ENCODE measurements at places on chromosomes 12 and 14.

DNA sequence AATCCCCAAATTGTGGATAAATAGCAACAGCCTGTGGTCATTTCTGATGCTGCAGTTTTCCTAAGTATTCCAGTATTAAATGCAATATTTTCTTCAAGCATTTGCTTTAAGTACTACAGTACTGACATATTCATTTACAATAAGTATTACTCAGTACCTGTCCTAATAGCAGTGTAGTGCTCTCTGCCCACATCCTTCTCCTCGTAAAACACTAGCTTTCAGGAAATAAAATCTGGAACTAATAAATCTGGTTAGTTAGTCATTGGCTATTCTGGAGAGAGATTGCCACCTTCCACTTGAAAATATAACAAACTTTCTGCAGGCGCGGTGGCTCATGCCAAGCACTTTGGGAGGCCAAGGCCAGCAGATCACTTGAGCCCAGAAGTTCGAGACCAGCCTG, 441.5 kb downstream of the PRKD1 start:
- no peak for DNase-seq

DNA sequence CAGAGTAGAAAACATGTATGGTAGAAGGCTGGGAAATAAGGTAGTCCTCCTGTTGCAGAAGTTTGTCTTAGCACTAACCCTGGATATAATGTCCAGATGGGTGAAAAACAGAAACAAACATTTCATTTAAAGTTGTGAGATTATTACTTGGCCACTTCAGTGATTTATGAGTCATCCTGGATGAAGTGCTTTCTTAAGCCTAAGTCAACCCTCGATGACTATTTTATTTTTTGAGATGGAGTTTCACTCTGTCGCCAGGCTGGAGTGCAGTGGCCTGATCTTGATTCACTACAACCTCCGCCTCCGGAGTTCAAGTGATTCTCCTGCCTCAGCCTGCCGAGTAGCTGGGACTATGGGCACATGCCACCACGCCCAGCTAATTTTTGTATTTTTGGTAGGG, 10.2 kb downstream of the DLST start:
- DNase-seq = no peak

GRCh38 chr14:49886523-49886922, 6.4 kb upstream of the ARF6 start:
- DNase-seq = no peak

GRCh38 chr12:4158306-4158705, 115.3 kb upstream of the CCND2 start:
- DNase-seq = no peak

DNA sequence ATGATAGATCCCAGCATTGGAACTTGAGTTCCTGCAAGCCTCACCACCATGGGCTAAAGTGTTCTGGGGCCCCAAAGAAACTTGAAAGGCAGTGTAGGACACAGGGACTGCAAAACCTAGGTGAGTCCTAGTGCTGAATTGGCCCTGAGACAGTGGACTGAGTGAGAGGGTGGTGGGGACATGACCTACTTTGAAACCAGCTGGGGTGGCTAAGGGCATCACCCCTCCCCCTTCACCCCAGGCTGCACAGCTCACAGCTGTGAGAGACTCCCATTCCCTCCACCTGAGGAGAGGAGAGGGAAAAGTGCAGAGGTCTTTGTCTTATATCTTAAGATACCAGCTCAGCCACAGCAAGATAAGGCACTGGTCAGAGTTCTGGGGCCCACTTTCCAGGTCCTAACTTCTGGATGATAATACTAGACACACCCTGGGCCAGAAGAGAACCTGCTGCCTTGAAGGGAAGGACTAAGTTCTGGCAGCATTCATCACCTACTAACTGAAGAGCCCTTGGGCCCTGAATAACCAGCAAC, 62.5 kb downstream of the MAPKAPK5 start:
- DNase-seq = no peak

- no peak for DNase-seq
Measured at GRCh38 chr12:24808651-24809050, 140.2 kb downstream of the BCAT1 start.

DNA sequence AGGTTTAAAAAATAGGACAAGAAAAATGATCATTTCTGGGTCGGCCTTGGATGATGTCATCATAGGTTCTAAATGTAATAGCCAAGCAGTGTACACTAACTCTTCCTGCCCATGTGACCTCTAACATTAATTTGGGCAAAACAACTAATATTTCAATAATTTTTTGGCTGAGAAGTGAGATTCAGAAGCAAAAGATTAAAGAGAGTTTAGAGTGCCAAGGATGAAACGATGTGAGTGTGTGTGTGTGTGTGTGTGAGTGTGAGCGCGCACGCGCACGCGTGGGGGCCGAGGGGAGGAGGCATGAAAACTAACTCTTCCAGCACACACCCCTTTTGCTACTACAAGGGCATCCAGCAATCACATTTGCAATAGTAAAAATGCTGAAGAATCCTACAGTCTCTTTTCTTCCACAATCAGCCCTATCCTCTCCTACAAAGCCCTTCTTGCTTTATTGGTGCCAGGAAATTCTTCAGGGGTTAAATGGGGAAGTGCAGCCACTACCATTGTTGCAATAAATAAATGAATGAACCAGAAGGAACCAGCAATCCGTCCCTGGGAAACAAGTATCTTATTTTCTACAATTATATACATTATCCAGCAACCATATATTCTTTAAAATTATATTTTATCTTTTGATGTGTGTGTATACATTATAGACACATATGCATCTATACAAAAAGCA, 52.9 kb downstream of the PEBP1 start:
- no peak for DNase-seq

- DNase-seq = no peak
Measured at GRCh38 chr12:40233741-40234367, 9.1 kb downstream of the LRRK2 start.

GRCh38 chr14:104593710-104594136, 10.8 kb downstream of the TMEM179 start:
- no peak for DNase-seq

- no peak for DNase-seq
Measured at GRCh38 chr12:55820679-55821078, 2.8 kb downstream of the ORMDL2 start.

- DNase-seq = no peak
Measured at GRCh38 chr12:92466391-92467305, 236.1 kb upstream of the PLEKHG7 start.

- no peak for DNase-seq
Measured at GRCh38 chr12:27334042-27334720, 1.5 kb downstream of the BMAL2 start.

DNA sequence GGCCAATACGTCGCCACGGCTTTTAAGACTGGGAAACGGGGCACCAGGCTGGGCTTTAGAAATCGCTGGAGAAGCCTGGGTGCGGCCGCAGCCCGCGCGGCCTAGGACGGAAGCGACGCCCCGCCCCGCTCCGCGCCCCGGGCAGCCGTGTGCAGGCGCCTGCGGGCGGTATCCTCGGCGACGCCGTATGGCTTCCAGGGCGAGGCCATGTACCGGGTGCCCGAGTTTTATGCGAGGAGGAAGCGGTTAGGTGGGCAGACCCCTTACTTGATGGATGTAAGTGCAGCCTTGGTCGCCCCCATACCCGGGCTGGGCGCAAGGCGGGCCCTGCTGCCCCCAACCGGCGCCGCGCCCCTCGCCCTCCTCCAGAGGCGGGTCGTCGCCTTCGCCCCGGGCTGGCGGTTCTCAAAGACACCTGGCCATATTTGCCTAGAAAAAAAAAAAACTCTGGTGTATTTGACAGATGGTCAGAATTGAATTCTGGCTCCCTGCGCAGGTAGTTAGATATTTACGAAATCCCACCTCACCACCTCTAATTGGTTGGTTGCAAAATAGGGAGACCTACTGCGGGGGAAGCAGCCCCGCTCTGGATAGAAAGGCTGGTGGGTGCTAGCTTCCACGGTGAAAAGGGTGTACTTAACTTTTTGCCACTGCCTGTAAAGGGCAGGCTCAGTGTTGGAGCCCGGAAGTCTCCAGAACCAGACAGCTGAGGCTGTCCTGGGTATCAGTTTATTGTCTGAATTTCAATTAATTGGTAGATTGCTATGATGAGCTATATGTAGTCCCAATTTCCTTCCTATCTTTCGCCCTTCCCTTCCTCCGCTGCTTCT, at the start of gene PPP1R36:
Gene PPP1R36, plus strand, starts transcription at position 171 of the 830 bp plus-strand sequence. Its CDS starts 37 bp downstream, at position 208.
- DNase-seq = peak; percentile 35

DNA sequence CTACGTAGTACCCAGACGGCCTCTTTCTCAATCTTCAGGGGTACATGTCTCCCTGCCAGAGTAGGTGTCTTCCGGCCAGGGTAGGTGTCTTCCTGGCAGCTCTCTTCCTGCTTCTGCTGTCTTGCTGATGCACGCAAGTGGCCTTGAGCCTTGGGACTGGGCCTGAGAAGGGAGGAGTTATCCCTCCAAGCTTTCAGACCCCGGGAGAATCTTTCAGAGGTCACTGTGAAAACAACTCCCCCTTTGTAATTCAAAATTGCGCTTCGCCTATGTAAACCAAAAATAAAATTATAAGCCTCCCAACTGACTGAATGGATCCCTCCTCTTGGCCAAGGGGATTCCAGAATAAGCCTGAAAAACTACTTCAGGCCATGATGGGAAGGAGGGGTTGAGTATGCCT, 87.3 kb upstream of the NUDT4 start:
- DNase-seq = no peak

DNA sequence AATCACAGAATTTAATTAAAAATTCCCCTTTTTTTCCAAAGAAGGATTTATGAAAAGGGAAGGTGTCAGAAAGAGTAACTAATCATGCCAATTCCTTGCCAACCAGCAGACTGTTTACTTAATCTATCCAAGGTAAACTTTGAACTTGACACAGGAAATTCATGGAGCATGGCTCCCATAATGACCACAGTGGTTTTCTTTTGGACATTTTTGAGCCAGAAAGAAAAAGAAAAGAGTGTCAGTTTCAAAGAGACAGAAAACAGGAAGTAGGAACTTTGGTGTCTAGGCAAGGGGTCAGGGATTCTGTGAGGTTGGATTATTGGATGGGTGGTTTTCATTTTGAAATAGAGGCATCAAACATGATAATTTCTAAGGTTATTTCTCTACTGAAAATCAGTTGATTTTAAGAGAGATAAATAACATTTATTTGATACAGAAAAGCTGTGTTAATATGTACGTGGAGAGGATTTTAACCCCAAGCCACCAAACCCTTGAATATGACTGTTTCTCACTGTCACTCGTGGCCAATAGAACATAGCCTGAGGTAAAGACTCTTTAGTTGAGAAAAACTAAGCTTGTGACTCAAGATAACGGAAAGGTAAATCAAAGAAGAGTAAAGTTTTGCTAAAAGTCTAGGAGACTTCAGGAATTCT, 196.1 kb downstream of the TTC6 start:
- DNase-seq = no peak

- no peak for DNase-seq
Measured at GRCh38 chr12:27178723-27179399, 65.2 kb upstream of the STK38L start.

GRCh38 chr12:65539023-65539422, 260.5 kb downstream of the MSRB3 start:
- DNase-seq = no peak

- DNase-seq = no peak
Measured at GRCh38 chr14:89933002-89933401, 21.5 kb downstream of the EFCAB11 start.

- DNase-seq = no peak
Measured at GRCh38 chr12:107622001-107622400, 63.6 kb upstream of the PWP1 start.

DNA sequence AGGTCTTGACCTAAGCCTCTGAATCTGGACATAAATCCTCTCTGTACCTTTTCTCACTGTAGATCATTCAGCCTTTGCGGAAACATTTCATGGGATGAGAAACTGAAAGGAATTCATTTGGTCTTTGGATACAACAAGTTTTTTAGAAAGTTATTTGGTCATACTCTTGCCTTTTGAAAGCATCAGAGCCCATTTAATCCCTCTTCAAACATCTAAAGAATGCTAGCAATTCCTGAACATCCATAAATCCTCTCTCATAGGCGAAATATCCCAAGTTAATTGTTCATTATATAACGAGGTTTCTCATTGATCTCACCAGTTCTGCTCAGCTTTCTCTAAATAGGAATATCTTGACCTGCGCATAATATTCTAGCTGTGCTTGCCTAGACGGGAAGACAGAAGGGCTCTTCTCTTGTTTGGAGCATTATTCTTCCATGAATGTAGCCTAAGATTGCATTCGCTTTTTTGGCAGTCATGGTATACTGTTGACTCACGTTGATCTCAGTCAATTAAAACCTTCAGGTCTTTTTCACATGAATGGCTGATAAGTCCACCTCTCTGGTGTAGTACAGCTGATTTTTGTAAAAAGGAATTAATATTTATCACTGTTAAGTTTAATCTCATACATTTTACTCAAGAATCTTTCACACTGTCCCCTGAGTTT, 24.1 kb downstream of the NTN4 start:
- no peak for DNase-seq

GRCh38 chr12:43099691-43100163, 452.3 kb downstream of the ADAMTS20 start:
- no peak for DNase-seq

- no peak for DNase-seq
Measured at GRCh38 chr12:70415987-70416386, 49.9 kb downstream of the KCNMB4 start.

DNA sequence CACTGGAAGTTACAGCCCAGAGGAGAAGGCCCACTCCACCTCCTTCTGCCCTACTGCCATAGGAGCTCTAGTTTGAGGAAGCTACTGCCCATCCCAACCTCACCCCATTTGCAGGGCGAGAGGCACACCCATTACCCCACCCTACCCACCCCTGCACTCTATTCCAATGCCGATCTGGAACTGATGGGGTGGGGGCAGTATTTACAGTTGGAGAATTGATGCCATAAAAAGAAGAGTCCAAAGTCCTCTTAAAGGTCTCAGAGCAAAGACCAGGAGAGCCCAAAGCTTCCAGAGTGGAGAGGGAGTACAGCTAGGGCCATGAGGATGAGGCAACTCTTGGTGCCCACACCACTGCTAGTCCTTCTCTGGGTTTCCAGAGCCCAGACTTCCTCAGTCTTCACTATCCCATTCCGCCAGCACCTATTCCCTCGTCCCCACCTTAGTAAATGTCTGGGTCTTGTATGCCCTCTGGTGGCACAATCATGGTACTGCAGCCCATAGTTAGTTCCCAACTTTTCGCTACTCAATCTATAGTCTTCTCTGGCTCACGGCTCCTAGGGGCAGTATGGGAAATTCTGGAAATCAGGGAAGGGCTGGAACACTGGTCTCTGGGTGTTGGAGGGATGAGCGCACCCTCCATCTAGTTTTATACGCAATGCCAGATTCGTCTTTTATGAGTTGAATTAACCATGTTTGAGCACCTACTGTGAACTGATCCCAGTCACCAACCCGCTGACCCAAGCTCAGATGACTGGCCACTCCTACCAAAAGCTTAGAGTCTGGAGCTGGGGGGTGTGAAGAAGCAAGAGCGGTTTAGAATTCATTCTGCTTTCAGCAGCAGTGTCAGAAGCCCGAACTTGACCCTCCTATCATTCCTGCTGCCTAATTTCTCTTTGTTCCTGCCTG, 6.9 kb upstream of the ADCY6 start:
- peak; percentile 33 for DNase-seq

GRCh38 chr12:57476162-57476992, 3.3 kb downstream of the ARHGAP9 start:
- DNase-seq = peak; percentile 82

All from CD4-positive, alpha-beta T cell treated with Interleukin-1 beta for 1 hour (primary cell).